ENCODE measurements at places on chromosomes 3 and 15.

DNA sequence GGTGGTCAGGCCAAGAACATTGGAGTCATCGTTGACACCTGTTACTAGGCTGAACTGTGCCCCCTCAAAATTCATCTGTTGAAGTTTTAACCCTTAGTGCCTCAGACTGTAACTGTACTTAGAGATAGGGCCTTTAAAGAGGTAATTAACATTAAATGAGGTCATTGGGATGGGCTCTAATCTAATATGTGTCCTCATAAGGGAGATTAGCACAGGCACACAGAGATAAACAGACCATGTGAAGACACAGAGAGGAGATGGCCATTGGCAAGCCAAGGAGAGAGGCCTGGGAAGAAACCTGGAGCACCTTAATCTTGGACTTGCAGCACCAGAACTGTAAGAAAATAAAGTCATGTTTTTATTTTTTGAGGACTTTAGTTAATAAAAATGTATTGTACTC is 59.6 kb downstream of the PLCL2 start:
- no peak for DNase-seq

DNA sequence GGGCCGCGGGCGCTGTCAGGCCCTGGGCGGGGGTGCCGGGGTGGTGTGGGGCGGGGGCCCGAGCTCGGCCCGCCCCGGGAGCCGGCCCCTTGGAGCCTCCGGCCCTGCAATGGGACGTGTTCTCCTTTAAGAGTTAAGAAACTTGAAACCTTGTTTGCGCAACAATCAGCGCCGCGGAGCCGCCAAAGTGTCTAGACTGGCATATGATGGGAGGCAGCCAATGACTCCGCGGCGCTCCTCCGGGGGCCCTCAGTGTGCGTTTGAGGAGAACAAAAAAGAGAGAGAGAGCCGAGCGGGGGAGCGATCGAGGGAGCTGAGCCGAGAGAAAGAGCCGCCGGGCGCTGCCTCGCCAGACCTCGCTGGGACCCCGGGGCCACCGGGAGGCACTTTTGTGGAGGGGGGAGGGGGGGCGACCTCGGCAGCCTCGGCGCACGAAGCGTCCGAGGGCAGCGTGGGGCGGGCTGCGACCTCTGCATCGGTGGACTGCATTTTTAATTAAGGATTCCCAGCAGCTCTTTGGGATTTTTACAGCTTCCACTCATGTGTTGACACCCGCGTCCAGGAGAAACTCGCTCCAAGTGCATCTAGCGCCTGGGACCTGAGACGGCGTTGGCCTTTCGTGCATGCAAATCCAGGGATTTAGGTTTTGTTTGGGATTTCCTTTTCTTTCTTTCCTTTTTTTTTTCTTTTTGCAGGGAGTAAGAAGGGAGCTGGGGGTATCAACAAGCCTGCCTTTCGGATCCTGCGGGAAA is at the start of gene SMAD6:
SMAD6 (plus strand) TSS at position 202 of the 752 bp plus-strand sequence. CDS start 1,023 bp downstream, outside the sequence.
- DNase-seq: peak; percentile 99

- DNase-seq: peak; percentile 68
These were observed 155.2 kb downstream of the RBPMS2 start for GRCh38 chr15:64619880-64620839.

DNA sequence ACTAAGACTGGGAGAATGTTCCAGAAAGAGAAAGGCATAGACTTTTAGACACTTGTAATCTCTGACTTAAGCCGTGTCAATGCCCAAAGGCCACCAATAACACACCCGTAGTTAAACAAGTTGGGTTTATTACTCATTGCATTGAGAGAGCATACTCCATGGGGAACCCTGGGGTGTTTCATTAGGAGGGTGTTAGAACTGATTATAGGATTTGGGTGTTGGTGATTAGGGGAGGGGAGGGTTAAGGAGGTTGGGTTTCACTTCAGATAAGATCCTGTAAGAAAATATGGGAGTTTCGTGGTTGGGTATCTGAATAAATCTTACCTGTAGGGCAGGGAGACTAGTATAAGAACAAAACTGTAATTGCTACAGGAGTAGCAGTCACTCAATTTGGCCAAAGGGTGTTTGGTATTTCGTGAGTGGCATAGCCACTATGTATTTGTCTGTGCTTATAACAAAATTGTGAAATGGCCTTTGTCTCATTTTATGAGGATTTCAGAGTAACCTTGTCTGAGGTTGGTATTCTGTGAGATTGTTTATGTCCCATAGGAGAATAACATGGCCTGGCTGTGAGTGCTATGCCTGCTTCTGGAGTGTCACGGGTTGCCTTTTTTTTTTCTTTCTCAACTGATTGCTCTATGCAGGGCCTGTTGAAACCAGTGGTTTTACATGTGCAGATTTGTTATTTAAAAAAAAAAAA is 2.9 kb downstream of the HACD3 start:
- DNase-seq: no peak

GRCh38 chr3:21738935-21739702 is 11.9 kb downstream of the ZNF385D start:
- DNase-seq: no peak

DNA sequence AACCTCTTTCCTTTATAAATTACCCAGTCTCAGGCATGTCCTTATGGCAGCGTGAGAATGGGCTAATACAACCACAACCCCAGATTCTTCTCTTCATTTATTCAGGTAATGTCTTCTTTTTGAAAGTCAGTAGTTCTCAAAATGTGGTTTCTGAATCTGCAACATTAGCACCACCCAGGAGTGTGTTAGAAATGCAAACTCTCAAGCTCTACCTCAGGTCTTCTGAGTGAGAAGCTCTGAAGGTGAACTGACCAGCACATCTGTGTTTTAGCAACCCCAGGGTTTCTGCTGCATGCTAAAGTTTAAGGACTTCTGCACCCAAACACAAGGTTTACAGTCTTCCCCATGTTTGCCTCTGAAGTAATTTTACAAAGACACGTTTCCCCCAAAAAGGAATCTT is 22.3 kb upstream of the TRIM59 start:
- no peak for DNase-seq

GRCh38 chr3:536417-536813 is 339.9 kb downstream of the CHL1 start:
- no peak for DNase-seq

DNA sequence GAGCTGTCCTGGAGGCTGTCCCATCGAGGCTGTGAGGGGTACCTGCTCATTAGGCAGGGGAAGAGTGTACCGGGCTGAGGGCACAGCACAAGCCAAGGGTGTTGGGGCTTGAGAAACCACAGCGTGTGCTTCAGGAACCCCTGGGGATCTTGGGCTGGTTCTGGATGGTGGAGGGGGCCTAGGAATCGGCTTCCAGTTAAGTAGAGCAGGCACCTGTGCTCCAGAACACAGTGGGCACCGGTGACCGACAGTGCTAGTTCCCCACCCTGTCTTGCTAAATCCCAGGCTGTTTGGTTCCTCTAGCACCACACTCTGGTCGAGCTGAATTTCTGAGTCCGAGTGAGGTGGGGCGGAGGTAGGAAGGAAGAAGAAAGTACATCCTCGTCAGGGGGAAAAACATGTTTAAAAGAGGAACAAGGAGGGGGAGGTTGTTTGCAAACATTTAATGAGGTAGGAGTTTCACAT is 29.1 kb downstream of the SLC6A6 start:
- no peak for DNase-seq

DNA sequence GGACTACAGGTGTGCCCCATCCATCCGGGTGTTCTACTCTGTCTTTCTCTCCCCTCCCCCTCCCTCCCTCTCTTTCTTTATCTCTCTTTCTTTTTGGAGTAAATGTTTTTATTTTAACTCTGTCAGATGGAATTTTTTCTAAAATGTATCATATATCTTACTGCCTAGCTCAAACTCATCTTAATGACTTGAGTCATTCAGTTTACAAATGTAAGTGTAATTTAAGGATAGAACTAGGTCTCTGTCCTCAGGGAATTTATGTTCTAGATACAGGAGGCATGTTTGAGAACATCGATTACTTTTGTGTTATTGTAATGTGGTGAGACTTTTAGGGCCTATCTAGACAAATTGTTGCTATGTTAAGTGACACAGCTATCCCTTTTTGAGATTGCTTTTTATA is 3.5 kb downstream of the TBC1D23 start:
- no peak for DNase-seq

DNA sequence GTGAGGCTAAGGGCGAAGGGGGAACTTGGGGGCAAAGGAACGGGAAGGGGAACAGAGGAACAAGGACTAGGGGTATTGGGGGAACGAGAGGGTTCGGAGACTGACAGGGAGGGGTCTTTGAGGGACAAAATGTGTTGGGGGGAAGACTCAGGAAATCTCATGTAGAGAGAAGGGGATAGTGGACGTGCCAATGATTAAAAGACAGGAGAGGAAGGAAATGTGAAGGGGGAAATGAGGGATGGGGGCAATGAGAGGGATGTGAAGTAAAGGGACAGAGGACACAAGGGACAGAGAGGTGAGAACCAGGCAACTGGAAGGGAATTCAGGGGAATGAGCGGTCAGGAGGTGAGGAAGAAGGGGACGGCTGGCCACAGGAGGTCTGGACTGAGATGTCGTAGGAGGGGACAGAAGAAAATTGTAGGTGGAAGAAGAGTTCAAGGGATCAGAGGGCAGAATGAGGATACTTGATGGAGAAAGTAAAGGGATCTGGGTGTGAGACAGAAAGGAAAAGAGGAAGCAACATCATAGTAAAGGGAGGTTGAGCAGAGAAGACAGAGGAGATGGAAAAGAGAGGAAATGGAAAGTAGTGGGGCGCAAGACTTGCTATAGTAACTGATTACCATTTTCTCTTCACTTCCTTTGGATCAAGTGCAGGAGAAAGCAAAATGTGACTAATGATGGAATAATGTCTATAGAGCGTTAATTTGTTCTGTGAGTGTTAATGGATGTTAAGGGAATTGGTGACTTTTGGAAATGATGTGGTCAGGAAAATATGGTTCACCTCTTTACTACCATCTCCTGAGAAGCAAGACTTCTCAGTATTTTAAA is 749 bp downstream of the RAB8B start:
- no peak for DNase-seq

DNA sequence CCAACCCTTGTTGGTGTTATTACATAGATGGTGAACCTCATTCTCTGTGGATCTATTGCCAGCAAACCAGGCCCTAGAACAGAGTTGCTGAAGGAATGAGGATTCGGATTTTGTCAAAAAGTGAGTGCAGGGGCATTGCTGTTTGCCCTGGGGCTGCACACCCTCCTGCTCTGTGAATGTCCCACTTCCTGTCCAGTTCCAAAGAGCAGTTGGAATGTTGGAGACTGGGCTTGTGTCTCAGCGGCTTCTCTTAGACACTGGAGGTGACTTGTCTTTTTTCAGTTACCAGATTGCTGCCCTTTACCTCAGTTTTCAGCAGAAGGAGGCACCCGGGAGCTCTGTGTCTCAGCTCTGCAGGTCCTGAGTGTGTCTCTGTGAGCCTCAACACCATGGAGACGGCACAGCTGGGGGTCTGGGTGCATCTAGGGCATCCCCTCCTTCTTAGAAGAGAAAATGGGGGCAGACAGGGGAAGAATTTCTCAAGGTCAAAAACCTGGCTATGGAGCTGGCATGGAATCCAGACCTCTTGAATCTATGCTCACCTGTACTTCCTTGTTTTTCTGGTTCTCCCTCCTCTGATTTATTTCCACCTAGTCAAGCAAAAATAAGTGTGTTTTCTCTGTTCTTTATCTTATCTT is 46.3 kb downstream of the LIMD1 start:
- no peak for DNase-seq

GRCh38 chr15:51424780-51425179 is 83.3 kb downstream of the GLDN start:
- no peak for DNase-seq

DNA sequence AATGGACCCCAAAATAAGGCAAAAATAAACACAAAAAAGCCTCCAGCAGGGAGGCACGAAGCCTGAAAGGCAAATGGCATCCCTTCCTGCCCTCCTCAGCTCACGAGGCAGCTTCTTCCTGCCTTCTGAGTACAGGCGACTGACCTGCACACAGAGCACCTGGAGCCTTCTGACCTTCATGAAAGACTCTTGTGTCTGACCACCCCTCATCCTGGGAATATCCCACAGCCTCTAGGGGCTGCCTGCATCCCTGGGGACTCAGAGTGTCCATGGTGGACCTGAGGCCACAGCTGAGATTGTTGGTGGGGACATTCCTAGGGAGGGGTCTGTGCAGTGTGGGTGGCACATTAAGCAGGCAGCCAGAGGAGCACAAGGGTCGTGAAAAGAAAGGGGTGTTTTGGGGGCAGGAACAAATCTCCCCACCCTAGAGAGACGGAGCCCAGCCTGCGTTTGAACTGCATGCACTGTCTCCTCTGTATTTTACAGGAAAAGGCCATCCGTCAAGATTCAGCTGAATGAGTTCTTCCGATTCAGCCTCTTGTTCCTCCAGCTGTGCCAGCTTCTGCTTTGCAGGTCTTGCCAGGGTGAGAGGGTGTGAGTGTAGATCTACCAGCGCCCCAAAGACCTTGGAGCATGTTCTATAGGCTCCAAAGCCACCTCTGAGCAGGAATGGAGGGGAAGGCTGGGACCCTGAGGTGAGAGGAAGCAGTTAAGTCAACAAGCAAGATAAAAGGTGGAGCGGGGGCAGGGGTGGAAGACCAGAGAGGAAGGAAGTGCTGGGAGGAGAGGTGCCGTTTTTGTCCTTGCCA is 80.4 kb upstream of the MEF2A start:
- DNase-seq: no peak

- DNase-seq: no peak
These were observed 123.8 kb downstream of the PPM1L start for GRCh38 chr3:160879859-160880258.

- DNase-seq: peak; percentile 93
These were observed 69.4 kb downstream of the B3GALNT1 start for GRCh38 chr3:161035711-161036110.

DNA sequence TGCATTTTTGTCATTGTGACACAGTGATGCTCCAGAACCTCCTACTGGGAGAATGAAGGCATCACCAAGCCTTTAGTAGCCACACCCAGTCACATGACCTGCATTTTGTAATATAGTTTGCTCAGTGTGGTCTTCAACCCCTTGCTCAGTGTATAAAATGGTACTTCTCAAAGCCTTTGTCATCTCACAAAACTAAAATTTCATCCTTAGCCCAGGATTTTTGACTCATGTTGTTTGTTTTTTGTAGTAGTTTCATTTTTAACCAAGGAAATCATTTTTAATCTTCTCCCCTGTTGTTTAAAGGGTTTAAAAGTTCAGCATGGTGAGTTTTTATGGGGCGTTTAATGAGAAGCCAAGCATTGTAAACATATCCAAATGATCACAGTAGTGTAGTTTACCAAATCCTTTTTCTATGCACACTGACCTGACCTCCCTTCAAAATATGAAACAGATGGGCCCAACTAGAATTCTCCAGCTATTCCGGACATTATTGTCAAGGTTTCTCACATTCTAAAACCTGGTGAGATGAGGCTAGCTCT is 123.5 kb upstream of the IL12A start:
- DNase-seq: peak; percentile 58

DNA sequence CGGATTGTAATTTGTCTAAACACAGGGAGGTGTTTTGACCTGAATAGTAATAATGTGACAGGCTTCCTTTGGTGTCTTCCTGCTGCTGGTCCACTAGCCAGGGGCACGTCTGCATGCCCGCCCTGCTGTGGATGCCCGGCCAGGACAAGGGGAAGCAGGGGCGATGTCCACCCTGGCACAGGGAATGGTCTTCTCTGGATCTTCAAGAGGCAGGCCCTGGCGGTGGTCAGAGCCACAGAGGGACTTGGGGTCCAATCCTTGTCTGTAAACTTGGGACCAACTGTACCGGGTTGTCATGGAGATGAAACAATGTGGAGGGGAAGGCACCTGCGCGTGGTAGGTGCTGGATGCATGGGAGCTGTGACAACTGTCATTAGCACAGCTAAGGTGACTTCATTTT is 134.1 kb downstream of the RPLP1 start:
- no peak for DNase-seq

GRCh38 chr3:10527295-10528001 is 22.1 kb upstream of the ATP2B2 start:
- DNase-seq: no peak

Data from cardiac fibroblast (primary cell).